ENCODE measurements at places on chromosomes 7 and 10.

DNA sequence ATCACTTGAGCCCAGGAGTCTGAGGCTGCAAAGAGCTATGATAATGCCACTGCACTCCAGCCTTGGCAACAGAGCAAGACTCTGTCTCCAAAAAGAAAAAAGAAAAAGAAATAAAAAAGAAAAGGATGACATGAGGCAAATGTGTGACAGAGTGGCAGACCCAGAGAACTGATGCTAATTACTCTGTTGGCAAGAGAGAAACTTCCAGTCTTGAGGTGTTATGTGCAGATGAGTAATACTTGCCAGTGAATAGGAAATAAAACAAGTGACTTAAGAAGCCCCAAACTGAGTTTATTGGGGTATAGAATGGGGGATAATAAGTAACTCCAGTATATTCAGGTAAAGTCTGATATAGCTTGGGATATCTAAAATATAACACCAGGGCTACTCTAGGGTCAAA lies 9.5 kb upstream of the ANXA7 start:
- DNase-seq: no peak

DNA sequence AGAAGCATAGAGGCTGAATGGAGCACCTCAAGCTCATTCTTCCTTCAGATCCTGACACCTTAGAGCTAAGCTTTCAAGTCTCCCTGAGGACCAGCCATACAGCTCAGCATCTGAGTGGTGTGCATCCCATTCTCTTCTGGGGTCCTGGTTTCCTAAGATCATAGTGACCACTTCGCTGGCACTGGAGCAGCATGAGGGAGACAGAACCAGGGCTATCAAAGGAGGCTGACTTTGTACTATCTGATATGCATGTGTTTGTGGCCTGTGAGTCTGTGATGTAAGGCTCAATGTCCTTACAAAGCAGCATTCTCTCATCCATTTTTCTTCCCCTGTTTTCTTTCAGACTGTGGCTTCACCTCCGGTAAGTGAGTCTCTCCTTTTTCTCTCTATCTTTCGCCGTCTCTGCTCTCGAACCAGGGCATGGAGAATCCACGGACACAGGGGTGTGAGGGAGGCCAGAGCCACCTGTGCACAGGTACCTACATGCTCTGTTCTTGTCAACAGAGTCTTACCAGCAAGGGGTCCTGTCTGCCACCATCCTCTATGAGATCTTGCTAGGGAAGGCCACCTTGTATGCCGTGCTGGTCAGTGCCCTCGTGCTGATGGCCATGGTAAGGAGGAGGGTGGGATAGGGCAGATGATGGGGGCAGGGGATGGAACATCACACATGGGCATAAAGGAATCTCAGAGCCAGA lies 31.0 kb downstream of the PRSS2 start:
- no peak for DNase-seq

DNA sequence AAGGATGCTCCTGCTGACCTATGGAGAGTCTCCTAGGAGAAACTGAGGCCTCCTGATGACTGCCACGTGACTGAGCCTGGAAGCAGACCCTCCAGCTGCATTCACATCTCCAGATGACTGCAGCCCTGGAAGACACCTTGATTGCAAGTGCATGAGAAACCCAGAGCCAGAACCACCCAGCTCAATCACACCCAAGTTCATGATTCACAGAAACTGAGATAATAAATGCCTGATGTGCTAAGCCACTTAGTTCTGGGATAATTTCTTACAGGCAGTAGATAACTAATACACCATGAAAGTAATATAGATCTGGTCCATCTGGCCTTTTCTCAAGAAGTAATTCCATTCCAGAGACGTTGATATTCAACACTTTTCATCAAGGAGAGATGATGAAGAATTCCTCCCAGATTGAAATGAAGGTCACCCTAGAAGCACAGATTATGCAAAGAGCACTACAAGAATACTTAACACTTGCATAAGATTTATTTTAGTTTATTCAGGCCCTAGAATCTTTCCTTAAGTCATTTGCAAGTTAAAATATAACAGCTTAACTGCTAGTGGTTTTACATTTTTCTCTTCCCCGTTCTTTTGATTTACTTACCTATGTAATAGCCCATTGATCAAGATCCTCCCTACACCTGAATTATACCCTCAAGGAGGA lies 208.2 kb upstream of the INHBA start:
- no peak for DNase-seq

DNA sequence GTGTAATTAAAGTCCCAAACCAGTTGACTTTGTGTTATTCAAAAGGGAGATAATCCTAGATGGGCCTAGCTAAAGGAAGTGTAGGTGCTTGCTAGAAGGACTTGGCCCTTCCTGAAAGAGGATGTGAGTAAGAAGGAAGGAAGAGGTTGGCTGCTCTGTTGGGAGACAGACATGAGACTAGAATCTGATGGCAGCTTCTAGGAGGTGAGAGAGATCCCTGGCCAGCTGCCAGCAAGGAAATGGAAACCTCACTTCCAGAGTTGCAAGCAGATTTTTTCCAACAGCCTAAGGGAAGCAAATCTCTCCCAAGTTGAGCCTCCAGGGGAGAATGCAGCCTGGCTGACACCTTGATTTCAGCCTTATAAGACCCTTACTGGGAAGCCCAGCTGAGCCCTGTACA lies 368.4 kb upstream of the ZMIZ1 start:
- DNase-seq: no peak

All from activated CD4-positive, CD25-positive, alpha-beta regulatory T cell treated with anti-CD3 and anti-CD28 coated beads, Interleukin-2, amount 50 U/mL, for 16 hours (primary cell).